Fibroblast of skin of back (primary cell): ENCODE measurements at places on chromosomes 7 and 10.

DNA sequence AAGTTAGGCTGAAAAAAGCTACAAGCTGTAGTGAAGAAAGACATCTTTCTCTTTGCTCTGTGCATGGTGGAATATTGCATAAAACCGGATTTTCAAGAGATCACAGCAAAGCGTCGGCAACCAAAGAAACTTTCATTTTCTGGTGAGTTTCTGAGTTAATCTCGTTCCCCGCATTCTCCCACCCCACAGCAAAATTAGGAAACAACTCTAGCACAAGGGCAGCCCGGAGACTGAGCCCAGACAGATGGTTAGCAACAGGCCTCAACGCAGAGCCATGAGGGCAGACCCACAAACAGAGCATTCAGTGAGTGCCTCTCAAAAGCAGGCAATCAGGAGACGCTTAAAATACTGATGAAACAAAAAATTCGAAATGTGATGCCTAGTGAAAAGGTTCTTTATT is 396.1 kb upstream of the KLF6 start:
- no peak for DNase-seq

- peak; percentile 40 for DNase-seq
Measured at GRCh38 chr7:47502240-47502877, 79.6 kb downstream of the TNS3 start.

- DNase-seq = peak; percentile 86
Measured at GRCh38 chr10:689452-690371, at the start of gene DIP2C. Gene DIP2C (minus strand): TSS chr10:689668. CDS start chr10:689578, 90 bp downstream.

DNA sequence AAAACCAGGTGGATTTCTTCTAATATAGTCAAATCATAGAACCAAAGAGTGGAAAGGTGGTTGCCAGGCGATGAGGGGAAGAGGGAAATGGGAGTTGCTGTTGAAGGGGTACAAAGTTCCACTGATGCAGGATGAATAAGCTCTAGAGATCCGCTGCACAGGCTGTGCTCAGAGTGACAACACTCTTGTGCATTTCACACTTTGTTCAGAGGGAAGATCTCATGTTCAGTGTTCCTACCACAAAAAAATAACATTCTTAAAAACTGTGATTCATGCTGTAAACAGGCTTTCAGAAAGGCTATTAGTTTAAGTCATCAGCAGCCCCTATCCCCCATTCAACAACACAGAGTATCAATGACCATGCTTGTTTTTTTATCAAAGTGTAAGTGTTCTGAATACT is 213.8 kb downstream of the COBL start:
- peak; percentile 88 for DNase-seq

DNA sequence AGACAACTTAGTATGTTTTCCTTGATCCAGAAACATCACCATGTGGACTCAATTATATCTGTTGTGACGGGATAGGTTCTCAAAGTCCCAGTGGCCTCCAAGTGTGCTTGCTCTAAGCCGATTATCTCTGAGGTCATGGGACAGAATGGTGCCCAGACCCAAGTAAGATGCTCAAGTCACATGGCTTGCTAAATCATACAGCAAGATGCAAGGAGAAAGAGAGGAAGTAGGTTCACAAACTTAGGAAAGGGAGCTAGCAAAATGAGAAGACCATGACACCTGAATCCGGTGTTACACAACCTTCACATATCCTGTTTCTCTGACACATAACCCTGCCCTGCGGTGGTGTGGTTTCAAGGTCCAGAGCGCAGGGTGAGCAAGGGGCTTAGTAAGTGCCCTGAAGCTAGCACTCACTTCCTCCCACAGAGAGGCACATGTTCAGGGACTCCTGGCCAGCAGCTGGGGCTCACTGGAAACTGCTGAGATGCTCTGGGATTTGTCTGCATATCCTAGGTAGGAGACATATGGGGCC is 590.9 kb upstream of the ANKRD30A start:
- DNase-seq = peak; percentile 58

DNA sequence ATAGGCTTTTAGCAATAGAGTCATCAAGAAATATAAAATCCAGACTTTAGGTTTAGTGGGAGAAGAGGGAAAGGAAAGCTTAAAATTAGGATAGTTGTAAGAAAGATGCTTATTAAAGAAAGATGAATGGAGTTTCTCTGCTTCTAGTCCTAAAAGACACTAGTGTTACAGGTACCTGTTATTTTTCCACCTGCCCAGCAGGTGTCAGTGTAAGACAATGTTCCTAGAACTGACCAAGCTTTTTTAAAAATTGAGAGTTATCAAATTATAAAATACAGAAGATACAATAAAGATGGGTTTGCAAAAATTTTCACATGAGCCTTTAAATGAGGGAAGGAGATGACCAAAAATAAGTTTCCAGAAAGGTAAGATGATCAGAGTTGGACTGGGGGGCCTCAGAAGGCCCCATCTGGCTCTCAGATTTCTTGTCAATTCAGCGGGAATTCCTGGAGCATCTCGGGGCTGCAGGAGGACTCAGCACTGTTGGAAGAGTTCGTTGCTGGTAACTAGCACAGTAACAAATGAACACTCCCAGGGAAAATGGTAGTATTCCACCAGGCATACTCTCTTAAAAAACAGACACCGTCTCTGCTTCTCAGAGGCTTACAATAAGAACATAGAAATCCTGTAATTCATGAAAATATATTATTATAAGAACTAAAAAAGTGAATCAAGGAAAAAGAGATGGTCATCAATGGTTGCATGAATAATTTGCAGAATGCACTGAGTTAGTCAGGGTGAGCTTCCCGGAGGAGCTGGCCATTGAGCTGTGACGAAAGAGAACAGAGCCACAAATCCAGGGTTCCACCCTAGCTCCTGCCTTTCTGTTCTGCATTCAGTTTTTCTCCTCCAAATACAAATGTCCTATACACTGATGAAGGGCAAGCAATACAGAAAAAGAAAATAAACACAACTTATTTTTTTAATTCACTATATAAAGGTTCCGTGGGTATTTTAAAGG is 71.8 kb upstream of the PIK3CG start:
- DNase-seq = no peak

GRCh38 chr7:27160145-27160545 is 3.7 kb upstream of the HOXA7 start:
- no peak for DNase-seq

DNA sequence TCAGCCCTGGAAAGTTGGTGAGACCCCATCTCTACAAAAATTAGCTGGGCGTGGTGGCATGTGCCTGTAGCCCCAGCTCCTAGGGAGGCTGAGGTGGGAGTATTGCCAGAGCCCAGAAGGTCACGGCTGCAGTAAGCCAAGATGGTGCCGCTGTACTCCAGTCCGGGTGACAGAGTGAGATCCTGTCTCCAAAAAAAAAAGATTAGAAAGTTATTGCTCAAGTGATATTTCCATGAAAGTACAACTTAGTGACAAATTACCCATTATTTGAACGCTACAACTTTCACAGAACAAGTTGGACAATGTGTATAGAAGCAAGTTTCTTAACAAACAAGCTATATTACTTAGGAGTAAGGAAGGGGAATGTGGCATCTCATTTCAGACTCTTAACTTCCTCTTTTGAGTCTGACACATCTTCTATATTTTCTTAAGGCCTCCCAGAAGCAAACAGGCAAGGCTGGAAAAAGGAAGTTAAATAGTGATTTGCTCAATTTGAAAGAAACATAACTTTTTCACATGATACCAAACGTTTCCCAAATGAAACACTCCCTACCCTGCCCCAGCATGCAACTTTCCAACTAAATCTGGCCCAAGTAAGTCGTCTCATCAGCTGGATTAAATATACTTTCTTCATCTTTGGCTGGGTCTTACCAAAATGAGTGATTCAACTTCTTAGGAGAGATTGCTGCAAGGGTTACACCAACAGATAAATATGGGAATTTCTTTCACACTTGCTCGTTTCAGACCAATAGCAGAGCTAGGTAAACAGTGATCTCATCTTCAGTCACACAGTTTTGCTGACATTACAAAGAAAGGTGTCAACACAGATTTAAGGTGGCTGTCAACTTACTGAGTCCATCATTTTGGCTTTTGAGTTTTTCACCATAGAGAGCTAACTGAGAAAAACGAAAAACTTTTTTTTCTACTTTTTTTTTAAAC is 66.3 kb upstream of the KLF6 start:
- DNase-seq = peak; percentile 91

DNA sequence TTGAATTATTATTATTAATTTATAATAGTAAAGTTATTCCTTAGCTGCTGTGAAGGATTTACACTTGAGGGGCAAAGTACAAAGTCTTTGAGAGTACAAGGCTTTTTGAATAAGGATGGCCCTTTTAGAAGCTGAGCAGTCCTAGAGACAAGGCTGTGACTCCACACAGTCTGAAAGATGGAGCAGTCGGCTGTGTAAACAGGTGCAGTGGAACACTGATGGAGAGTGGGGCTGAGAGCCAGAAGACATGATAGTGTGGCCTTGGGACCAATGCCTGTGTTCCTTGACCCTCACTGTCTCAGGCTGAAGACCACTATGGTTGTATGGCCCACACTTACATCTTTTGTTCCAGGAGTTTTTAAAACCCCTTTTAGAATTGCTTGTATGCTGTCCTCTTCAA is 311.2 kb upstream of the PHF14 start:
- DNase-seq = no peak

GRCh38 chr7:102208826-102209225 is 77.8 kb upstream of the SH2B2 start:
- DNase-seq = no peak

- DNase-seq = no peak
Measured at GRCh38 chr7:88391247-88391646, 84.6 kb upstream of the STEAP4 start.

DNA sequence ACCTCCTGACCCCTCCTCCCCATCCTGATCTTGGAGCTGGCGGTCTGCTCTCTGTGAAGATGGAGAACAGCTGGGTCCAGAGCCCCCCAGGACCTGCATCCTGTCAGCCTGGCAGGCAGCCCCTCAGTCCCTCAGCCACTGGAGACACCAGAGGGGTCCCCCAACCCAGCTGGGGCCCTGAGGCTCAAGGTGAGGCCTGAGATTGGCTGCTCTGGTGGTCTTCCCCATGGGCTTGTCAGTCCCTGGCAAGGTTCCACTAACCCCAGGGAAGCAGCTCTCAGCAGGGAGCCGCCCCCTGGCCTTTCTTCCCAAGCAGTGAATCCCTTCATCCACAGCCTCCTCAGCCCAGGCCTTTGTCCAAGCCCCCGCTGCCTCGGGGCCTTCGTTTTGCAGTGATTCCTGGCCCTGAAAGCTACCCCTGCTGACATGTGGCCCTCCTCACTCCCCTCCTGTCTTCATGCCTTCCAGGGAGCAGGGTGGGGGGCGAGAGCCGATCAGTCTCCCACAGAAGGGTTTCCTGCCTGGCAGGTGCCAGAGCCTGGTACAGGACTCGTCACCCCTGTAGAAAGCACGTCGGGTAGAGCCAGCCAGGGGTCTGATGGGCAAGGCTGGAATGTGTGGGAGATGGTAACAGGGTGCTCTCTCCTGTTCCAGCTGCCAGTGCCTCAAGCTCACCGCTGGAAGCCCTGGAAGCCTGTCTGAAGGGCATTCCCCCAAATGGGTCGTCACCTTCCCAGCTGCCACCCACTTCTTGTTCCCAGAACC is 48.5 kb downstream of the ZNF467 start:
- DNase-seq = no peak

GRCh38 chr10:85315657-85316056 is 987.3 kb downstream of the CCSER2 start:
- no peak for DNase-seq

GRCh38 chr10:72525689-72526088 is 100.2 kb downstream of the MICU1 start:
- DNase-seq = peak; percentile 44

GRCh38 chr7:31398815-31399214 is 58.3 kb upstream of the NEUROD6 start:
- no peak for DNase-seq

GRCh38 chr7:80087051-80087770 is 47.4 kb upstream of the GNAI1 start:
- peak; percentile 83 for DNase-seq

DNA sequence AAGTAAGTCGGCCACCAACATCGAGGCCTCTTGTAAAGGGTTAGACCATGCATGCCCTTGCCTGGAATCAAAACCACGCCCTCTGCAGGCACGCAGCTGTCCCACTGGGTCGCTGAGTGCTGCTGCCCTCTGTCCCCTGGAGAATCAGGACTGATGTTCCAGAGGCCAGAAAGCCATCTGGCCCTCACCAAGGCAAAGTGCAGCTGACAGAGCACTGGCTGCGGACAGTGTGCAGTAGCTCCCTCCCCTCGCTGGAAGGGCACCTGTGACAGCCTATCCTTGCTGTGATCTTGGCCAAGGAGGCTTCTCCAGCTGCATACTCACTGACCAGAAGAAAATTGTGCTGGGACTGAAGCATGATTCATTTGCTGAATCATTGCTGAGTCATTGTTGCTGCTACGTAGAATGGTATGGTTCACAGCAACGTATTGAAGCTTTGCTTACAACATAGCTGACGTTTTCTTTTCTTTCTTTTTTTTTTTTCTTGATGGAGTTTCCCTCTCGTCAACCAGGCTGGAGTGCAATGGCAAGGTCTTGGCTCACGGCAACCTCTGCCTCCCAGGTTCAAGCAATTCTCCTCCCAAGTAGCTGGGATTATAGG is 30.4 kb downstream of the DDC start:
- DNase-seq = peak; percentile 95

DNA sequence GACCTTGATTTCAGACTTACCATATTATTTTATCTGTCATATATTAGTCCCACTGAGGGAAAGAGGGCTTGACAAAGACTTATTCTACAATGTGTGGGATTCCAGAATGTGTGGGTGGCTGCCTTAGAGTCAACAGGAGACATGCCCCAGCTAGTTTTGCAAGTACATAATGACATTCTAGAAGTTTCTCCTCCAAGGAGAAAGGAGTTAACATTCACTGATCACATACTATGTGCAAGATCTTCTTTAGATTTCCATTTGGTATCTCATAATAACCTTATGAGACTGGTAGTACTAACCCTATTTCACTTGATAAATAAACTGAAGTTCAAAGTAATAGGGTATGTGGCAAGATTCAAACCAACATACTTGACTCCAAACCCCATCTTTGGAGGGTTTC is 25.2 kb downstream of the IRF5 start:
- no peak for DNase-seq

- DNase-seq = no peak
Measured at GRCh38 chr10:80582286-80582960, 44.7 kb downstream of the SH2D4B start.

DNA sequence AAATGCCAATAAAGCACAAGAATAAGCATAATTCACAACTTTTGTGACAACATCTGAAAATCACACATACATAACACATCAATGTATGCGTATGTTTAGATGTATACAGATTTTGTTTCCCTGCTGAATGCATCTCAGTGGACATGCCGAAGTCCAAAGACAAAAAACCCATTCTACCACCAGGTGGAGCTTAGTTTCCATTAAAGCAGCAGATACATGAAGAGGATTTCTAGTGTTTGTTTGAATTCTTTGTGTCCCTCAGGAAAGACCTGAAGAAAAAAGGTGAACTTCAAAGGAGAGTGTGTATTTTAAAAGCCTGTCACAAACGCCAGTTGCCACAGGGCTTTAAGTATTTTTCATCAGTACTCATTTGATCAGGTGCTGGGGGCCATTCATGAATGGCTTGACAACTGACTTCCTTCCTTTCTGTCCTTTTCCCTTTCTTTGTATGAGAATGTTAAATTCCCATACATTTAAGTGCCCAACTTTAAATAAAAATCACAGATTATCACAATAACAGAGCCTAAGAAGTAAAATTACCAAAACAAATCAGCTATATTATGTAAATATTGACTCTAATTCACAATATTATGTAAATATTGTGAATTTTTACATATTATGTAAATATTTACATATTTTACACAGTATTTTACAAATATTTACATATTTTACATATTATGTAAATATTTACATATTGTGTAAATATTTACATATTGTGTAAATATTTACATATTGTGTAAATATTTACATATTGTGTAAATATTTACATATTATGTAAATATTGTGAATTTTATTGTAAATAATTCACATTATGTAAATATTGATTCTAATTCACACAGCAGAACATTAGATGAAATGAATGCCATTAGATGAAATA is 343.0 kb downstream of the CRPPA start:
- DNase-seq = peak; percentile 63

- peak; percentile 95 for DNase-seq
Measured at GRCh38 chr10:30062090-30062489, 2.7 kb upstream of the JCAD start.
